ENCODE measurements at places on chromosomes 1 and 21.

DNA sequence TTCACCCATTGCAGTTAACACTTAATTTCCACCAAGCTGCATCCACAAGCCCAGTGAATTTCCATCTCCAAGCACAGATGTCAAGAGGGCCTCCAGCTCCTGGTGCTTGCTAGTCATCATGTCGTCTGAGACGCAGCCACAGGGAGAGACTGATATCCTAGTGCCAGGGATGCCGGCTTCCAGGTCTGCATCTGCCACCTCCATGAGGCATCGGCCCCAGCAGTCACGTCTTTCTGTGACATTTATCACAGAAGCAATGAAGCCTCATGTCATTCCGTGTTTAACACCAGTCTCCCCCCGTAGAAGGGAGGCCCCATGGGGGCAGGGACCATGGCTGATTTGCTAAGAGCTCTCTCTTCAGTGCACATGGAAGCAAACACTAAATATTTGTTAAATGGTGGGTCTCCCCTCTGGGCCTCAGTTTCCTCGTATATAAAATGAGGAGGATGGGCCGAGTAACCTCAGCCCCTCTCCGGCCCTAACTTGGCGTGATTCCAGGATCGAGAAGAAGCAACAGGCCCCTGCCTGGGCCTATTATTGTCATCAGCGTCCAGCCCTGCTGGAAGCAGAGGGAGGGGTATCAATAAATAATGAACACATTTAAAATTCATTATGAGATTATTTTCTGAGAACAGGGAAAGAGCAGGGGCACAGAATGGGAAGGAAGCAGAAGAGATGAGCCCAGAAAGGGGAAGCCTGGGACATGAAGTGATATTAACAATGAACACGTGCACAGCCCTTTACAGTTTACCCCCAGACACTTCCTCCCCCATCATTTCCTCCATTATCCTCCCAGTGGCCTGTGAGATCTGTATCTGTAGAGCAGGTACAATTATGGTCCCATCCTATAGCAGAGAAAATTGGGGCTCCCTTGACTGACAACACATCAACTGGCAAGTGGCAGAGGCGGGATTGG is 837 bp upstream of the C1QB start:
- no peak for DNase-seq

- no peak for DNase-seq
Observed at GRCh38 chr1:168498159-168498631, 45.6 kb downstream of the XCL2 start.

- no peak for DNase-seq
Observed at GRCh38 chr21:25790878-25791204, 56.1 kb downstream of the GABPA start.

DNA sequence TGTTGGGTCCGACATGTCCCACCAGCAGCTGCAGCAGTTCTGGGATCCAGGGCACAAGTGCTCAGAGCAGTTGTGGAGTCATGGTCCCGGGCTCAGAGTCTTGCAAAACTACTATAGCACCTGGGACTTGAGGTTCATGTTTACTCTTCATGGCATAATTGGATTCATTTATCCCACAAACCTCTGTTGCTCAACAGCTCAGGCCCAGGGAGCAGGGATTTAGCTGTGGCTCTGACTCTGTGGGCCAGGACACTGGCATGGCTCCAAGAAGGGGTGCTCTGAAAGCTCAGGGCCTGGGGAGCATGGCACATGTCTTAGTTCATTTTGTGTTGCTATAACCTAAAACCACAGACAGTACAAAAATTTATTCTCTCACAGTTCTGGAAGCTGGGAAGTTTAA is 626.7 kb upstream of the ADGRL2 start:
- no peak for DNase-seq

GRCh38 chr1:9195651-9196050 is 38.9 kb upstream of the H6PD start:
- no peak for DNase-seq

All from MG63 (cell line).